Stimulated activated CD4-positive, alpha-beta T cell treated with anti-CD3 and anti-CD28 coated beads, Interleukin-15, amount 100 ng/mL, for 1 hour (primary cell): ENCODE measurements at places on chromosomes 2 and 18.
A peak's percentile ranks its signal among the peaks of the same experiment; 100 is the strongest.

DNA sequence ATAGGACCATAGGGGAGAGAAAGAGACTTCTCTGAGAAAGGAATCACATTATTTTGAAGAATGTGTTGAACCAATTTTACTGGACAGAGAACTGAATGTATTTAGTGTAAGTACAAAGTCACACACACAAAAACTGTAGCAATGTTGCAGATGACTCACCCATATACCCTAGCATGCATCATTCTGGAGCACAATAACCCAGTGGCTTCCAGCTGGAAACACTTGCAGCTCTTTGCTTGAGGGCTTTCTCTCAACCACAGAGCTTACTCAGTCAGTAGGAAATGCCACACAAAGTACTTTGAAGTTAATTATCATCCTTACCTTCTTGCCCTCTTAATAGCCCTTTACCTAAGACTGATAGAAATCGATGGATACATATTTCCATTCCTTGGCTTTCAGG is 760.0 kb upstream of the FSHR start:
- DNase-seq: no peak

- no peak for DNase-seq
Measured at GRCh38 chr2:177161741-177162460, 50.7 kb upstream of the HNRNPA3 start.

- DNase-seq: no peak
Measured at GRCh38 chr2:198327526-198327925, 523.1 kb downstream of the PLCL1 start.

- DNase-seq: no peak
Measured at GRCh38 chr2:111176388-111176787, 55.7 kb downstream of the BCL2L11 start.

DNA sequence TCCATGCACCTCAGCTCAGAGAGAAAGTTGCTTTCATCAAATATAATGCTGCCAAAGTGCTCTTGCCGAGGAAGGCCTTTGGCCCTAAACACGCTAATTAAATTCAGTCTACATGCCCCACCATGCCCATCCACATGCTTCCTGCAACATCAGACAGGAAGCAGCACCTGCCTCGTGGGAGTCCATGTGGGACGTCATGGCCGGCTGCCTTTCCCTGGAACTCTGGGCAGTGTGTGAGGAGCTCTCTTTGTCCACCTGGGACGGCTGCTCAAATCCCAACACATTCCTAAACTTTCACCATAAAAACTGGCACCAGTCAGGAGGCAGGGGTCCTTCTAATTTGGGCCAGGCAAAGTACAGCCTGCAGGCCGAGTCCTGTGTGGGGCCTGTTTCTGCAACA is 23.1 kb downstream of the FAM178B start:
- no peak for DNase-seq

DNA sequence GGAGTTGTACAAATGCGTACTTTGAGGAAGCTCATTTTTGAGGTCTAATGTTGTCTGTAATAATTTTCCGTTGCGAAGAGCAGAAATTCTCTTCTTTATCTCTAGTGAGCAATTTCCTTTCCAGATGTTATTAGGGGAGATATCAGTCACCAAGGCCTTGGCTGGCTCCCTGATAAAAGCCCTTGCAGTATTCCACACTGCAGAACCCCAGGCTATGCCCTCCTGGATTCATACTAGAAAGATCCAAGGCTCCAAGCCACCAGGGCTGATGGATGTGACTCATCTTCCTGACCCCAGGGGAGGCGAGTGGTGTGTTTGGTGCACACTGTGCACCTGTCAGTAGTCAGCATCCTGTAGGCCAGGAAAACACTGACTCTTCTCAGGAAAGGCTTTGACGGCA is 34.7 kb downstream of the INO80C start:
- no peak for DNase-seq

GRCh38 chr2:95044601-95045000 is 19.1 kb downstream of the MAL start:
- no peak for DNase-seq

DNA sequence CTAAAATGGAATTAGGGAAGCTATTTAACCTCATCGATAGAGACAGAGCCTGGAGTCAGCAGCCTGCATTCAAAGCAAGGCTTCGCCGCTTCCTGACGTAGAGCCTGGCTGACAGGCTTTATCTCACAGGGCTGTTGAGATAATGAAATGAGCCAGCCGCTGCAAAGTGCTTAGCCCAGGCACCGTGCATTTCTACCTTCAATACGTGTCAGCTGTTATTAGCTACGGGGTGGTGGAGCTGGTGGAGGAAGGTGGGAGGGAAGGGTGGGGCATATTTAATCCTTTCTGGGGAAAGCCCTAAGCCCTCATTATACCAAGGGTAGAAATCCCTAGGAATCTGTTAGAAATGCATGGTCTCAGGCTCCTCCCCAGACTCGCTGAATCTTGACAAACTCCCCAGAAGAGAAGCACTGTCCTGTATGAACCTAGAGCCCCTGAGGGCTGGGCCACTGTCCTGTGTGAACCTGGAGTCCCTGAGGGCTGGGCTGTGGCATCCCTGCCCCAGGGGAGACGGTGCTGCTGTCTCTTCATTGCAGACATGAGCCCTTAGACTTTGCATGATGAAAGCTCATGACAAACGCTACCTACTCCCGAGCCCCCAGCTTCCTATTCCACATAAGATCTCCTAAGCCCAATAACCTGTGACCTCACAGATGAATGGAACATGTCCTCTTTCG is 72.4 kb downstream of the ALPK2 start:
- DNase-seq: no peak

GRCh38 chr18:45724601-45725000 is 620 bp downstream of the SLC14A1 start:
- DNase-seq: no peak

- no peak for DNase-seq
Measured at GRCh38 chr2:207136874-207137273, 28.9 kb downstream of the KLF7 start.

DNA sequence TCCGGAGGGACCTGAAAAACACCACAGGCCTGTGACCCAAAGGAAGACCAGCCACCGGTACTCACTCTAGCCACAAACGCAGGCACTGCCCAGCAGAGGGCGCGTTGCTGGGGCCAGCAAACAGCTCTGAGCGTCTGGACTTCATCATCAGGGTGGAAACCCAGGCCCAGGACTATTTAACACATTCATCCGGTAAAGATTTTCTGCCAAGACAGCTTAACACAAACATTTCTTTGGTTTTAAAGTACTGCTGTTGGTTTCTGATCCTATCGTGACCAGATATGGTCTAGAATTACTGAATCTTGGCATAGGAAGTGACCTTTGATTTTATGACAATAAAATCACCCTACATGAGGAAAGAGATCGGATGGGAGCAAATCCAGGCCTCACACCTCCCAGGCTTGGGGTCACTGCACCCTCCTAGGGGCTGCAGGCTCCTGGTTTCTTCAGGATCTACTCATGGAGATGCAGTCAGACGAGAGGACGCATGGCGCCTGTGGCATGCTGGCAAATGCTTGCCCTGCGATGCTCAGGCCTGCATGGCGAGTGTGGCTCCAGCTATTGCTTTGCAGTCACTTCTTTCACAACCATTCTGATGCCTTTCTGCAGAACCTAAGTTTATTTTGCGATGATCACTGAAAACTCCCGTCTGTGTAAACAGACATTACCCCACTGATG is 130.4 kb downstream of the COL4A4 start:
- DNase-seq: peak; percentile 7

DNA sequence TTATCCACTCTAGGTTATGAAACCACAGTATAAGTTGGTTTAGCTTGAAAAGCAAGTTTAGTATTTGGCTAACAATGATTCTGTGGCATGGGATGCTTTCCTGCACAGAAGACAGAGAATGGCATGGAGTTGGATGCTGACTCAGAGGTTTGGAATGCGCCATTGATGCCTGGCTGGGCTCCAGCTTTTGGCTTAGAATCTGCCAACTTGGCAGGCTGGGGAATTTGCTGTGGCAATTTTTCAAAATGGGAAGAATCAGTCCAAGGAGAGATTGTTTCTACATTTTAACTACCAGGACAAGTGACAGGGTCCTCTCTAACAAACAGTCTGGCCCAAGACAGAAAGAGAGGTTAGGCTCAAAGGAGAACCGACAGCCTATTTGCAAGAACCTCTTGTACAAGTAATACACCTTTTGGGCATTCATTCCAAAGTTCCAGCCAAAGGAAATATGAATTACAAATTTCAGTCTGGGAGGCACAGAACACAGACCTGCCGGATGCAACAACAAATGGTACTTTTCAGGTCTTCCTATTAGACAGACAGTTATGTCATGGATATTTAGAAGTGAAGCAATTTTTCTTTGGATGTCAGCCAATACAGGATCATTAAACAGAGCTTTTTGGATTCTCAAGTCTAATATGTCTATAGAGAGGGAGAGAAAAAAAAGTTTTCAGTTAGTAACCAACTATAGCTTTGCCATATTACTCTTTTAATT is 1027.7 kb downstream of the TMEM182 start:
- DNase-seq: no peak

GRCh38 chr2:224147174-224147573 is 108.1 kb upstream of the SERPINE2 start:
- no peak for DNase-seq

DNA sequence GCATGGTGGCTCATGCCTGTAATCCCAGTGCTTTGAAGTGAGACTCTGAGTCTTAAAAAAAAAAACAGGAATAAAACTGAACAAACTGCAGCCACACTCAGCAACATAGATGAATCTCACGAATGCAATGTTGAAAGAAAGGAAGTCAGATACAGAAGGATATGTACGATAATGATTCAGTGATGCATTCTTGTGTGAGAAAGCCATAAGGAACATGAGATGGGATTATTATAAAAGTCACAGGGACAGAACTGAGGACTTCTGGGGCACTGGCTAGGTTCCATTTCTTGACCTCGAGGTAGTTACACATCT is 56.9 kb upstream of the SMAD2 start:
- no peak for DNase-seq

DNA sequence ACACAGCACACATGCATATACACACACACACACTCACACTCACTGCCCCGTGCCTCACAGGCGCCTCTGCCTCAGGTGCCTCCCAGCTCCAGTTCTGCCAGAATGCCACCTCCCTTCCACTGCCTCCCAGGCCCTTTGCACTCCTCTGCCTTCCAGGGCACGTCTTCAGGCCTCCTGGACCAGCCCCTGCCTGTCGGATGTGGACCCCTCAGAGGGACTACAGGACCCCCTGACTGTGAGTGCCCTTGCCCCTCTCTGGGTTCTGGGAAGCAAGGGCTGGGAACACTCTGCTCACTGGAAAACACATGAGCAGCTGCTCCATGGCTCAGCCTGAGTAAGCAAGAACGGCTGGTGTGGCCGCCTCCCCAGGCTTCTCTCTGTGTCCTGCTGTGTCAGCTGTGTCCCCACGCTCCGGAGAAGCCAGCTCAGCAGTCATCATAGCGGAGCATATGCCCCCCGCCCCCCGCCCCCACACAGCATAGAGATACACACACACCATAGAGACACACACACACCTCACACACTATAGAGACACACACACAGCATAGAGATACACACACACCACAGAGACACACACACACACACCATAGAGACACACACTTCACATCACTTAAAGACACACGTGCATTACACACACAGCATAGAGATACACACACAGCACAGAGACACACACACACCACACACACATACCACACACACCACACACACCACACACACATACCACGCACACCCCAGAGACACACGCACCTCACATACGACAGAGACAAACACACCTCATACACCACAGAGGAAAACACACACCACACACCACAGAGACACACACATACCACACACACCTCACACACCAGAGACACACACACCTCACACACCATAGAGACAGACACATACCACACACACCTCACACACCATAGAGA is 271.3 kb downstream of the CYRIA start:
- DNase-seq: no peak

GRCh38 chr18:23169673-23170044 is 34.4 kb downstream of the CABLES1 start:
- no peak for DNase-seq

DNA sequence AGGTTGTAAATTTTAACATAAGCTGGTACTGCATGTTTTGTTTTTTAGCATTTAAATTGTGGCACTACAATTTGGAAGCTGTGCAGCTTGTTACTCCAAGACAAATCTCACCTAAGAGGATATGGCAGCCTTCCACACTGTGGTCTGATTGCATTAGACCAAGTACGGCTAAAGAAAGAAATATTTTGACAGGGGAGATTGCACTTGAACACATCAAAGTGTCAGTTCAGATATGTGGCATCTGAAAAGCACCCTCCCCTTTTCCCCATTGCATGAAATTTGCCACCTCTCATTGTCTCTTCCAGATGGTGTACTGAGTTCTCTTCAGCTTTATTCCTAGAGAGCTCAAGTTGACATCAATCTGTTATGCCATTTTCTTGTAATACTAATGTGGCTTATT is 295.9 kb downstream of the ERBB4 start:
- no peak for DNase-seq

DNA sequence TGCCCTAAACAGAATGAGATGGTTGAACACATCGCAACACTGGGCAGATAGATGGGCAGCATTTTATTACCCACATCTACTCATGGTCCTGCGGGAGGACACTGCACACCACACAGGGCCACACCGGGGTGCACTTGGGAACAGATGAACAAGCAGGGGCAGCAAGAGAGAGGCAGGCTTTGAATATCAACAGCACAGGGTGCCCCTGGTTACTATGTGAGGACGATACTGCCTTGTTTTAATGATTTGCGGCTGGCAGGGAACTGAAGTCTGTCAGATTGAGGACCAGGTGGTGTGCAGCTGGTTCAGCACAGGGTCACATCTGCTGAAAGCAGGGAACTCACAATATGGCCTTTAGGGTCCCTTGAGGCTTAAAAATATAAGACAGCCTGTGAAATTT is 195.7 kb downstream of the PIEZO2 start:
- DNase-seq: no peak

- DNase-seq: no peak
Measured at GRCh38 chr2:200863782-200864175, 679 bp downstream of the CLK1 start.

DNA sequence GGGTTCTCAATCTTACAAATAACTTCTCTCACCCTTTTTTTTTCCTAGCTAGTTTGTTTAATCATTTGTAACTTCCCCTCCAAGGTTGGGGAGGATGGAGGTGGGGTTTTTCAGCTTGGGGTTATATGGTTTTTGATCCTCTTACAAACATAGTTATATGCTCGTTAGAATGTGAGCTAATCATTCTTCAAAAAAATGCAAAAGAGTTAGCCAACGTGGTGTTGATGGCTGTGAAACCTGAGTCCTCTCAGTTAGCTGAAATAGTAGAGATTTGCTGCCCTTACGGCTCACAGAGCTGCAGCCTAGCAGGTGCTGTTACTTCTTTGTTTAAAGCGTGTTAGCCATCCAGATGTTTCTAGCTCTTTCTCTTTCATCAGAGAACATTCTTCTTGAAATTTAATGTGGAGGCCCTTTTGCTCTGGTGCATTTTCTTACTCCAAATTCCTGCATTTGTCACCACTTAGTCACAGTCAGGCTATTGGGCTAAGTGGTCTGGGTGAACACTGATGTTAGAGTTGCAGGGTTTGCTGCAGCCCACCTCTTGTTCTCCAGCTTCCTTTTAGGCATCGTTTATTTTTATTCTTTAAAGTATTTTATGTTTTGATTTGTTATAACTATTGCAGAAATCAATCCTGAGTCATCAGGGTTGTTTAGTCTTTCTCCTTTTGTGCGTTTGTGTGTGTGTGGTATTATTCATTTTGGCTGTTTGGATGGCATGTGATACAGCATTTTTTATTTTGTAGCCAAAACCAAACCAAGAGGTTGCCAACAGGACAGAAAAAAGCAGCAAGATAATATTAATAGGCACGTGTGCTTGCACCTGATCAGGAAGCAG is 41.1 kb downstream of the LIMS1 start:
- no peak for DNase-seq
